ENCODE measurements at places on chromosomes 1 and 21.

- no peak for DNase-seq
Observed at GRCh38 chr1:211517006-211517405, 25.0 kb upstream of the RD3 start.

DNA sequence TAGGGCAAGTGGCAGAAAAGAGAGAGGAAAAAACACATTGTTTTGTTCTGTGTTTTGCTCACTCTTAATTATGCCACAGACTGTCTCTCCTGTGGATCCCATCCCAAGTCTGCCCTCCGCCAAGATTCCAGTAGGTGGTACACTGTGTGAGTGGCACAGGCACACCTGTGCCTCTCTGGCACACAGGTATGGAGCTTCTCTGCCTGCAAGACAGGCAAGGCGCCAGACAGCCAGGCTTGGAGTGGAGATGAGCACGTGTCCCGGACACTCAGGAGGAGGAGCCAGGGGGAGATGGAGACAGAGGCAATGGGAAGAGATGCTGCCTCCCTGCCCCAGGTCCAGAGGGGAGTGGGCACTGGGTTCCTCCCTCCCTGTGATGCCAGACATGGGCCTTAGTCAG, 6.5 kb upstream of the GRIK3 start:
- DNase-seq = no peak

DNA sequence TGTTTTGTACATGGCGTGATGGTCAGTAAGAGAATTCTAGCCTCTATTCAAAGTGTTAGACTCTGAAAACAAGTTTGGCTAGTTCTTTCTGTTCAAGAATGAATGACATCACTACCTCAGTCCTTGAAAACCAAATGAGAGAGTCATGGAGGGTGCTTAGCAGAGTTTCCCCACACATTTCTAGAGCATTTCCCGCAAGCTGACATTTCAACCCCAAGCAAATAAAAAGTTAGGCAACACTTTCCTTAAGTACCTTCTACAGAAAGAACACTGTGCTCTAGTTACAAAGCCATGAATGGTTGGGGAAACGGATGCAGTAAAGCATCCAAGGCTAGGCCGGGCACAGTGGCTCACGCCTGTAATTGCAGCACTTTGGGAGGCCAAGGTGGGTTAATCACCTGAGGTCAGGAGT, 47.9 kb upstream of the SLC44A3 start:
- no peak for DNase-seq

DNA sequence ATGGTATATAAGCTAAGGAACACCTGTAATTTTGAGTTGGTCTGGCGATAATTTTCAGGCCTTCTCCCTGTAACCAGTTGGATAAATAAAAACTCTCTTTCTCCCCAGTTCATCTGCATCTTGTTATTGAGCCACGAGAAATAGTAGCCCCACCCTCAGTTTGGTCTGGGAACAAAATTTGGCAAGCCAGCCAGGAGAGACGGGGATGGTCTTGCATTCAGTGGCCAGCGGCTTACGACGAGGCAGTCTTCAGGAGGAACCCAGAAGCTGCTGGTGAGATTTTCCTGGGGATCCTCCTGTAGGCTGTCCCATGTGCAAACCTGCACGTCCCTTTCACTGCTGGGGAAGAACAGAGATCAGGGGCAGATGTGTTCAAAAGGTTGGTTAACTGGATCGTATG, 174.6 kb downstream of the PLA2G4A start:
- DNase-seq = no peak

DNA sequence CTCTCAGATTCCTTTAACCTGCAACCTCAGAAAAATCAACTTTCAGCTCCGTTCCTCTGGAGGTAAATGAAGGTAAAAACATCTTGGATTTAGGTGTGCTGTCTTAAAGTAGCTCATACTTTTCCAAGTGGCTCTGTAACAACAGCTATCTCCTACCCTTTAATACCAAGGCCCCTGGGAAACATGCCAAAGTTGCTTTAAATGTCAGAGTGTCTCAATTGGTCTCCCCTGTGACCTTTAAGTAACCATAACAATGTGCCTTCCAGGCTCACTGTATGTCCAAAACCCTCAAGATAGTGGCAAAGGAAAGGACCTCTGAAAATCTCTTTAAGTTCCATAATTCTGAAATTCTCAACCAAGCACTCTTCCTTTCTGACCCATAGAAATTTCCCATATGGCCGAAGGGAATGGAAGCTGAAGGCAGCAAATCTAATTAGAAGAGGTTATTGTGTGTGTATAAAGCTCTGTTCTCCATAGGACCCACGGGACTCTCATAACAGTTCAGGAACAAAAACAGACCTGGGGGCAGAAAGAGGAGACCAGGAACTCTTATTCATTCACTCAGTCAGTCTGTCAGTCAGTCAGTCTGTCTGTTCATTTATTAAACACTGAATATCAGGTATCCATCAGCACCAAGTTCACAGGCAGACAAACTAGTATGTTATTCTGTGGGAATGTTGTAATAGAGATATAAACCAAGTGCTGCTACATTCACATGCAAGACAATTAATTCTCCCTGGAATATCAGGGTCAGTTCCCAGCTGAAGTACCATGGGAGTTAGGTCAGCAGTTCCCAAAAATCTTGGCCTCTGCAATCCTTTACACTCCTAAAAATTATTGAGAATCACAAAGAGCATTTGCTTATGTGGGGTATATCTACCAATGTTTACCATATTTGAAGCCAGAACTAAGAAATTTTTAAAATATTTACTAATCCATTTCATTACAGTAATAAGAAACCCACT, 19.1 kb downstream of the ASTN1 start:
- DNase-seq = no peak

DNA sequence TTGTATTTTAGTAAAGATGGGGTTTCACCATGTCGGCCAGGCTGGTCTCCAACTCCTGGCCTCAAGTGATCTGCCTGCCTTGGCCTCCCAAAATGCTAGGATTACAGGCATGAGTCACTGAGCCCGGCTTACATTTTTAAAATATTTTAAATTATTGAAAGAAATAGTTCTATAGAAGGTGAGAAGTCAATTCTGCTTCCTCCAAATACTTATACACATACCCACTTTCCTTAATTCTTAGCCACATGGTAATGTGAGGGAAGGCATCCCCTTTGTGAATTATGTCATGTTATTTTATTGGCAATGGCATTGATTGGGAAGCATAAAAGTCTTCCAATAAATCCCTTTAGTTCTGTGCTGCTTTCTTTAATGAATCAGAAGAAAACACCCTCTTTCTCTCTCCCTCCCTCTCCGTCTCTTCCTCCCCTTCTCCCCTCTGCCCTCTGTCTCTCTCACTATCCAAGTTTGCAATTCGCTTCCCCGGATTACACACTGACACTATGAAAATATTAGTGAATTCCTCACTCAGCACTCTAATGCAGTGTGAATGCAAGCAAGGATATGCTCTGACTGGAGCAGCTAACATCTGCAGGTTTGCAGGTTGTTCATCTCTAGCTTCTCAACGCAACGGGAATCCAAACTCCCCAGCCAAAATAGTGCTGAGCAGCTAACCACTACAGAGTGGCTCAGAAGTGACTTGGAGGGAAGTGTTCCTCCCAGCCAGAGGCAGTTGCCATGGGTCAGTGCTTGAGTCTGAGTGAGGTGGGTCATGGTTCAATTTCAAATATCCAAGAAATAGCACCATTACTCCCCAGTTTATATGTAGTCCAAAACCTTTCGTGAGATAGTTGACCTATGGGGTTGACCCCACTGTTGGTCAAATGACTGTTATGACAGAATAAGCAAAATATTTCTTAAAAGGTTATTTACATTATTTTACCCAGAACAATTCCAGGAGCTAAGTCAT, 77.8 kb upstream of the CD55 start:
- peak; percentile 28 for DNase-seq

DNA sequence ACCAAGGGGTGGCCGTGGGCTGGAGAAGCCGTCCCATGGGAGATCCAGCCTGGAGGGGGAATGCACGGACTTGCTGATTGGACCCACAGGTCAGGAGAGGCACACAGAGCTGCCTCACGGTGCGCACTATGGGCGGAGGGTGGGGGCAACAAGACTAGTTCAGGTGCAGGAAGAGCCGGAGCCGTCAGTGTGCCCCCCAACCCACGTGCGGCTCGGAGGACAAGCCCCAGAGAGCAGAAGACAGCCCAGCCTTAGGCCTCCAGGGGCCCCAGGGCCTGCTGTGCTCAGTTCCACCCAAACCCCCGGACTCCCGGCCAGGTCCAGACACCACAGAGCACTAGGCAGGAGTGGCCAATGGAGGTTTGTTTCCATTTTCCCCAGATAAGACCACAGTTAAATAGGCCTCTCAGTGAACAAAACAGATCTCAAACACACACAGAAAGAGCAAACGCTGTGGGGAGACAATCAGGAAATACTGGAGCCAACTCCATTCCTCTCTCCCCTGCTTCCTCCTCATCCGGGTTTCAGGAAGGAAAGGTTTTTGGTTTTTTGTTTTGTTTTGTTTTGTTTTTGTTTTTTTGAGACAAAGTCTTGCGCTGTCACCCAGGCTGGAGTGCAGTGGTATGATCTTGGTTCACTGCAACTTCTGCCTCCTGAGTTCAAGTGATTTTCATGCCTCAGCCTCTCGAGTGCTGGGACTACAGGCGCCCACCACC, 84.2 kb downstream of the ADSS2 start:
- DNase-seq = no peak

- DNase-seq = no peak
Observed at GRCh38 chr1:245105815-245106410, 48.9 kb upstream of the KIF26B start.

GRCh38 chr1:112263453-112263852, 132.6 kb upstream of the CTTNBP2NL start:
- peak; percentile 63 for DNase-seq

GRCh38 chr1:91412371-91412770, 7.7 kb upstream of the HFM1 start:
- DNase-seq = no peak

GRCh38 chr1:25255706-25256577, 8.7 kb upstream of the RSRP1 start:
- DNase-seq = no peak

DNA sequence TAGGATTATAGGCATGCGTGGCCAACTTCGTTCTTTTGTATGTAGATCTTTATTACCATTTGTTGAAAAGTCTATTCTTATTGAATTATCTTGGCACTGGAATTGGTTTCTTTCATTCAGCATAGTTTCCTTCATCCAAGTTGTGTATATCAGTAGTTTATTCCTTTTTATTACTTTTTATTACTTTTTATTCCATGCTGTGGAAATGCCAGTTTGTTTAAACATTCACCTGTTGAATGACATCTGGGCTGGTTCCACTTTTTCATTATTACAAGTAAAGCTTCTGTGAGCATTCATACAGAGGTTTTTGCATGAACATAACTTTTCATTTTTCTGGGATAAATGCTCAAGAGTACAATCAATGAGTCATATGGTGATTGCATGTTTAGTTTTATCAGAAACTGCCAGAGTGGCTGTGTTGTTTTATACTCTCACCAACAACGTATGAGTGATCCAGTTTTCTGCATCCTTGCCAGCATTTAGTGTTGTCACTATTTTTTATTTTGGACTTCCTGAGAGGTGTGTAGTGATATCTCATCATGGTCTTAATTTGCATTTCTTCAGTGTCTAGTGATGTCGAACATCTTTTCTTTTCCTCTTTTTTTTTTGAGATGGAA, 28.6 kb downstream of the PTPRU start:
- DNase-seq = peak; percentile 67

GRCh38 chr1:2208309-2209239, 14.0 kb upstream of the FAAP20 start:
- DNase-seq = peak; percentile 99

DNA sequence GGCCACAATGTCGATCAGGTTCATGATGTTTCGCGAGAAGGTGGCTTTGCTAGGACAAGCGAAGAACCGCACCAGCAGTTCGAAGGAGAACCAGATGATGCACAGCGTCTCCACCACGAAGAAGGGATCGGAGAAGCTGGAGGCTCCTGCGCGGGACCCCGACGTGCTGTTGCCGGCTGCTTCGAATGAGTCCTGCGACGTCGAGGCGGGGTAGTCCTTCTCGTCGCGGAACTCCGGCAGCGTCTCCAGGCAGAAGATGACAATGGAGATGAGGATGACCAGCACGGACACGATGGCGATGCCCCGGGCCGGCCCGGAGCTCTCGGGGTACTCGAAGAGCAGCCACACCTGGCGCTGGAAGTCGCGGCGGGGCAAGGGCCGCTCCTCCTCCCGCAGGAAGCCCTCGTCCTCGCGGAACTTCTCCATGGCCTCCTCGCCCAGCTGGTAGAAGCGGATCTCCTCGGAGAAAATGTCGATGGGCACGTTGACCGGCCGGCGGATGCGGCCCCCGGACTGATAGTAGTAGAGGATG, 869 bp downstream of the KCNA3 start:
- no peak for DNase-seq

DNA sequence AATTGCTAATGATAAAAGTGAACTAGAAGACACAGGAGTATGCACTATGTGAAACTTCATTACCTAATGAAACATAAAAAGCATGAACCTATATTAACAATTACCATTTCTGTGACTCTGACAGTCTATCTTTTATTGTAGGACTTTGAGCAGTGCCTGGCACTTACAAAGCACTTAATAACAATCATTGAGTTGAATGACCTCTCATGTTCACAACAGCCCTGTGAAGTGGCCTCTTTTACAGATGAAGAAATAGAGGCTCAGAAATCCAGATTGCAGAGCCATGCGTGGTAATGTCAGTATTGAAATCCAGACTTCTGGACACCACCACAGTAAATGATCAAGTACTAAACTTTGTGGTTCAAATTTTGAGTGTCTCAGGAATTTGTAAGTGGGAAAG, 326.4 kb downstream of the NTNG1 start:
- no peak for DNase-seq

GRCh38 chr1:172399756-172400721, 20.4 kb upstream of the C1orf105 start:
- no peak for DNase-seq

- DNase-seq = no peak
Observed at GRCh38 chr21:33071770-33072306, 1.9 kb downstream of the OLIG1 start.

DNA sequence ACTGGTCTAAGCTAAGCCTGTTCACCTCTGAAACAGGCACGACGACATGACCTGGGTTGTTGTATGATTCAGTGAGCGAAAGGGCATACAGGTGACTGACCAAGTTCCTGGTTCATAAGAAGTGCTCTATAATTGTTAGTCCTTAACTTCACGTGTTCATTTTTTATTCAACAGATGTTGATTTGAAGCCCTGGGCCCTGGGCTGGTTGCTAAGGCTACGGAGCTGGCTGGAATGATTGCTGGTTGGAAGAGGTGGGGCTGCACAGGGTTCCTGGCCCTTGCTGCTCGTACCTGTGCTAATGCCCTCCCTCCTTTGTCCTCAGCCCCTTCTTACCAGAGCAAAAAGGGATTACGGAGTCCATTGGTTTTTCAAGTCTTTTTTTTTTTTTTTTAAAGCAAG, 111.3 kb upstream of the CSF3R start:
- DNase-seq = no peak

- DNase-seq = no peak
Observed at GRCh38 chr1:232636799-232637198, 6.9 kb upstream of the SIPA1L2 start.

DNA sequence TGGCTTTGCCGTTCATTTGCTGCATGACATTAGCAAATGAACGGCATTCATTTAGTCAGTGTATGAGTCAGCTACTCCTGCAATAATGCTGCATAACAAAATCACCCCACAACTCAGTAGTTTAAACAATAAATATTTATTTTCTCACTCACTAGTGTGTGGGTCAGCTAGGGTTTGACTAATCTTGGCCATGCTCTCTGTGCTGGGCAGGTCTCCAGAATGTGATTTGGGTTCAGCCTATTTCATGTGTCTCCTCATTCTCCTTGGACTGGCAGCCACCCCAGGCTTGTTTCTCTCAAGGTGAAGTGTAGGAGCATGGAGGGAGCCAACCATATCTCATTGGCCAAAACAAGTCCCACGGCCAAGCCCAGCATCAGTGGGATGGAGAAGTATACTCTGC, 104.3 kb downstream of the LACTBL1 start:
- no peak for DNase-seq

GRCh38 chr1:34863501-34863900, 4.0 kb upstream of the SMIM12 start:
- DNase-seq = no peak
